ENCODE measurements at places on chromosomes 1 and 21.

GRCh38 chr1:238233966-238234365 is 343.2 kb upstream of the ZP4 start:
- DNase-seq: no peak

- no peak for DNase-seq
Measured at GRCh38 chr1:87963556-87963955, 634.9 kb downstream of the LMO4 start.

DNA sequence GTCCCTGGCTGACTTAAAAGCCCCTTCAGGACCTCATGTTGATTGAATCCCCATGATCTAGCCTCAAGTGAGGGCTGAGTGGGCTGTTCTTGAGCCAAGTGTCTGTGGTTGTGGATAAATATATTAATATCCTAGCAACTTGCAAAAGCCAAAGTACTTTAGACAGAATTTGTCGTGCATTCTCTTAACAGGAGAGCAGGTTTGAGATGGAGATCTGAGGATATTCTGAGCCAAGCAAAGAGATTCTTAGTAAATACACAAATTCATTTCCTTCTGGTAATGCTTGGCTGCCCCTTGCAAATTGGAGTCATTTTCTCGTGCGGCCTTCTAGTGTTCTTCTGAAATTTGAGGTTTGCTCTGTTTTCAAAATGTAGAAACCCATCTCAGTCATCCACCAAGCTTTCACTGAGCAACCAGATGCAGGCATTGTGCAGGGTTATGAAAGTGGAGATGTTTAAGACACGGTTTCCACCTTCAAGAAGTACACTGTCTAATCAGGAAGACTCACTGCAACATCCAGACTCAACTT is 242.1 kb upstream of the JUN start:
- DNase-seq: no peak

DNA sequence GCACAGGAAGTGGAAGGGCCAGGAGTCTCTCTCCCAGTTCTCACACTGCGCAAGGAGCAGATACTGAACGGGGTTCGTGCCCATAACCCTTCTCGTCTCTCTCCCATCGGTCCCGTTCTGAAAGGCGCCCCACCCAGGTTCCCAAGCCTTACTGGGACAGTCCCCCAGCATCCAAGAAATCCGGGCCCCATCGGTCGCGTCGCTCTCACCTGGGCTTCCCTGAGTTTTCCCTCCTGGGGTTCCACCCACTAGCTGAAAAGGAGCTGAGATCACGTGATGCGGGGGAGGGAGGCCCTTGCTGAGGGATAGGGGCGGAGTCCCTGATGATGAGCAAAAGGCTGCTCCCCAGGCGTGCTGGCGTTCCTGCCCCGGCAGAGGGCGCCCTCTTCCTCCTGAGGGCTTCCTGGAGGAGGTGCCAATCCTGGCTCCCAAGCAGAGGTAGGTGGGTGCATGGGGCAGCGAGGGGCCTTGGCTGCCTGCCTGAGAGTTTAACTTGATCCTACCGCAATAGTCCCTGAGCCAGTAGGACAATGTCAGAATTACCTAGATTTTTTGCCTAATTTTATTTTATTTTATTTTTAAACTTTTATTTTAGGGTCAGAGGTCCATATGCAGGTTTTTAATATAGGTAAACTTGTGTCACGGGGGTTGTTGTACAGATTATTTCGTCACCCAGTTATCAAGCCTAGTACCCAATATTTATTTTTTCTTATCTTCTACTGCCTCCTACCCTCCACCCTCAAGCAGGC is at the start of gene SPOCD1:
Gene SPOCD1, minus strand, starts transcription at position 271 of the 749 bp plus-strand sequence. CDS start 689 bp downstream, outside the sequence.
- peak; percentile 81 for DNase-seq

GRCh38 chr1:209647156-209647555 is 5.1 kb downstream of the LAMB3 start:
- no peak for DNase-seq

DNA sequence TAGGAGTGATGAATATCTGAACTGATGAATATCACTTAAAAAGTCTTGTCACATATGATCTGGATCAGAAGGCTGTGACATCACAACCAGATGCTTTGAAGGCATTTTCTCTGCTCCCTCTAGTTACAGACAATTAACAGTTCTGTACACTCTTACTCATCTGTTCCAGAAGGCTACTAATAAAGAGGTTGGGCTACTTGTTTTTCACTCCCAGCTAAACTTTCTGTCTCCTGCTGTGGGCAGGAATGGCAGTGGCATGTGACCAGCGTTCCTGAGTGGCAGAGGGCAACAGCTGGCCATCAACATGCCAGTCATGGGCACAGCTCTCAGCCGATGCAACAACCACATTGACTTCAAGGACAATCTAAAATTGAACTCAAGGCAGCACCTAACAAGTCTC is 66.7 kb downstream of the SLC45A1 start:
- no peak for DNase-seq

- DNase-seq: no peak
Measured at GRCh38 chr1:91769742-91770141, 116.2 kb downstream of the TGFBR3 start.

GRCh38 chr1:93938461-93939145 is 29.4 kb upstream of the GCLM start:
- DNase-seq: no peak
